ENCODE measurements at places on chromosomes 12 and 14.

GRCh38 chr14:96410119-96410518 lies 18.2 kb downstream of the AK7 start:
- DNase-seq = no peak

DNA sequence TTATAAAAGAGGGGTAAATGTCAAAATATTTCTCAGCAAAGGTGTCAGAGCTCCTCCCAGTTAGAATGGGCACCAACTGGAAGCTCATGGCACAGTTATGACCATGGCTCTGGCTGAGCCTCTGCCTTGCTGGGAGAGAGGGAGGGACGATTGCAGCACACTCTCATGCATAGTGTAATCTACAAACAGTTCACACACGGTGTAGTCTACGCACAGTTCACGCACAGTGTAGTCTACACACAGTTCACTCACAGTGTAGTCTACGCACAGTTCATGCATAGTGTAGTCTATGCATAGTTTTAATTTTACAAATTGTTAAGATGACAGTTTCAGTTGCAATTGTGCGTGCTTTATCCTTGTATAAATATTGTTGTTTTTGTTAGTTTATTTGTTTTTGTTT lies 1474.6 kb upstream of the TMEM132C start:
- DNase-seq = no peak

- DNase-seq = no peak
Measured at GRCh38 chr12:109709401-109709991, 4.1 kb upstream of the FAM222A start.

GRCh38 chr12:119840582-119840981 lies 36.5 kb downstream of the CIT start:
- no peak for DNase-seq

DNA sequence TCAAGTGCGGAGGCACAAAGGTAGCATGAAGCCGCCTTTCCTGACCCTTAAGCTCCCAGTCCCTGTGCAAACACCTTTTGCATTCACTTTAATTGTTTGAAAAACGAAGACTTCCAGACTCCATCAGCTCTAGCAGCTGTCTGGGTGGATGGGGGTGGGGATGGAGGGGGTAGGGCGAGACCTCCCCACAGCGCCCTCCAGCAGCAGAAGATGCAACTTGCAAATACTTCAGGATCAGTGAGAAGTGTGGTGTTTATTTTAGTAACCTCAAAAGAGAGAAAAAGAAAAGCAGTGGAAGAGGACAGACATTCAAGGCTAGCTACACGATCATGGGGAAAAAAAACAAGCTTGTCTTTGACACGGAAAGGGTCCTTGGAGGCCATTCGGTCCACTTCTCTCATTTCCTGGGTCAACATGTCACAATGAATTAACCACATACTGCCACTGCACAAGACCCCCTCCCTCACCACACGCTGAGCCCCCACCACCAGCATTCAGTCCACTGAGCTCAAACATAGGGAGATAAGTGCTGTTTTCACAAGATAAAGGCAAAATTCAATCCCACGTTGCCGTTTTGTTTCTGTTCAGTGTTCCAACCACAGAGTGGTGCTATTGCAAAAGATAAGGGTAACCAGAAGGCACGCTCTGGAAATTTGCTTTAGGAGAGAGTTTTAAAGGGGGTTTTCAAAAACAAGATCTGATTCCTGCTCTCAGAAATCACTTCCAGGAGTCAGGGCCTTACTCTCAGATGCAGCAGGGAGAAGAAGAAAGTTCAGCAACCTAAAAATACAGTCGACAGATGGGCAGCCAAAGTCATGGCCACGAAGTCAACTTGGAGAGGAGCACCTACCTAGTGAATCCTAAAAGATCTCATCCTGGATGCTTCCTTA lies 3.3 kb upstream of the NTF3 start:
- no peak for DNase-seq

- DNase-seq = no peak
Measured at GRCh38 chr12:85457016-85457415, 177.0 kb downstream of the ALX1 start.

- no peak for DNase-seq
Measured at GRCh38 chr12:124094733-124095132, 121.7 kb downstream of the ZNF664 start.

GRCh38 chr12:111081600-111081999 lies 161.2 kb upstream of the MYL2 start:
- no peak for DNase-seq

GRCh38 chr14:67607646-67608045 lies 7.6 kb upstream of the PIGH start:
- no peak for DNase-seq

DNA sequence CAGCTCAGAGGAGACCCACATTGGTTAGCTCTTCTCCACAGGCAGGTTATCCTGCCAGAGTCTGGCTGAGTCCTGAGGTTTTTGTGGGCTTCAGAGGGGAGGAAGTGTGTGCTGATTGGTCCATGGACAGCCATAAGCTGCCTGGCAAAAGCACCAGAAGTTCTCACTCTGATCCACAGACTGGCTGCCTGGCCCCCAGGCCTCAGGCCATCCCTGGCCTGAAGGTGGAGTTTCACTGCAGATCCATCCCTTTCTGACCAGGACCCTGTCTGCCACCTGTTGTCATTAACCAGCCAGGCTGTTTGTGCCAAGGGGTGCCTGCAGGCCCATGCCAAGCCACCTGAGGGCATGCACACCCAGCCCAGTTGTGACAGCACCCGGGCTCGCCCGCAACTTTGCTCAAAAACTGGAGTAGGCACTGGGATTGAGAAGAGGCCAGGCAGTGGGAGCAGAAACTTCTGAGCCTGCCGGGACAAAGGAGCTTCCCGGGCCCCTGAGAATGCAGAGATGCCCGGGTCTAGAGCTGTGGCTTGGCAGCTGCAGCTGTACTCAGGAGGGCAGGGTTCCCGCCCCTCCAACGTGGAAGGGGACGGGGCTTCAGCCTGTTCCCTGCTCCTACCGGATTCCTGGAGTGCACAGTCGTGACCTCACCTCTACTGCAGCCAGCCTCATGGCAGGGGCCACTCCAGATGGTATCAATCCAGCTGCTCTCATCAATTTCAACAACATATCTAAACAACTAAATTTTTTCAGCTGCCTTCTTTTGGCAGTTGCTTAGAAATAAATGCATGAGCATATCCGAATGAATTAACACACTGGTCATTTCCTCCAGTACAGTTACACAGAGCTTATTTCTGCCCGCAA lies 1277.3 kb downstream of the SLC16A7 start:
- no peak for DNase-seq

DNA sequence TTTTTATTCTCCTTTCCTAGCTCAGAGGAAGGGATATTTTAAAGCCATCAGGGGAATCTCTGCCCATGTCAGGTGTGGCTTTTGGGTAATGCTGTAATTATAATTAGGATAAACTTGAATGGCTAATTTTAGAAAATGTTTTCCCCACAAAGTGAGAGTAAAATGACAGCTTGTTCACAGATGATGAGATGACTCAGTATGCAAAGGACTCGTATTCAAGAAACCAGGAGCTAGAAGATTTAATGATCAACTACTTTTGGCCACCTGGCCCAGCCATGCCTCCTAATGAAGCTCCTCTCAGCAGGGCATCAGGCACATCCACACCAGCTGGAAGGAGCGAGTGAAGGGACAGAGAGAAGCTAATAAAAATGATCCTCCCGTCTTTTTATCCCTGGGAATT lies 29.0 kb upstream of the PLEKHG7 start:
- DNase-seq = no peak

- peak; percentile 18 for DNase-seq
Measured at GRCh38 chr12:124388679-124389137, 93.8 kb downstream of the RFLNA start.

- no peak for DNase-seq
Measured at GRCh38 chr12:49621651-49622500, 1.5 kb upstream of the PRPF40B start.

GRCh38 chr12:6998715-6999451 lies 19.4 kb downstream of the LPCAT3 start:
- no peak for DNase-seq

DNA sequence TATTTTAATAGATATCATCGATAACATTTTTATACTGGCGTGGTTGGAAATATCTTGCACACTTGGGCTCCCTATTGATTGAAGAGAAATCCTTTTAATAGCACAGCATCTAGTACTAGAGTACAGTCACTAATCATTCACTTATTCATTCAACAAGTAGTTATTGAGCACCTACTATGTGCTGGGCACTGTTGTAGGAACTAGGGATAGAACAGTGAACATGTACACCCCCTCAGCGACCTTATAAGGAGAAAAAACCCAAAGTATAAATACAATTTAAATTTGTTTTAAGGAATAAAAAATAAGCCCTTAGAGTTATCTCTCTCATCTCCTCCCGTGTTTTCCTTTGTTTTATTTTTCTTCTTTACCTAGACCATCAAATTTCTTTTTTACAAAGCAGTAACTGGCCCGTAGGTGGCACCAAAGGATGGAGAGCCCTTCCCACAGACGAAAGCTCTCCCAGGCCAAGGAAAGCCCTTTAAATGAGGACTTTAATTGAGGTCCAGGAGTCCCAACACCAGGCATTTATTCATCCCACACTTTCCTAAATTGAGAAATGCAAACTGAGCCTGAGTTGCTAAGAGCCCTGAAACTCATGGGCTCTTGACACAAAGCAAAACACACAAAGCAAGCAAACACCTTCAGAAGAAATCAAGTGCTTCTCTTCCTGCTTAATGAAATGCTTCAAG lies 29.0 kb downstream of the PEBP1 start:
- no peak for DNase-seq

GRCh38 chr12:113149361-113150150 lies at the start of gene CFAP73:
Gene CFAP73, plus strand, starts transcription at chr12:113149724. Its CDS starts 134 bp downstream, at chr12:113149858.
- DNase-seq = no peak

DNA sequence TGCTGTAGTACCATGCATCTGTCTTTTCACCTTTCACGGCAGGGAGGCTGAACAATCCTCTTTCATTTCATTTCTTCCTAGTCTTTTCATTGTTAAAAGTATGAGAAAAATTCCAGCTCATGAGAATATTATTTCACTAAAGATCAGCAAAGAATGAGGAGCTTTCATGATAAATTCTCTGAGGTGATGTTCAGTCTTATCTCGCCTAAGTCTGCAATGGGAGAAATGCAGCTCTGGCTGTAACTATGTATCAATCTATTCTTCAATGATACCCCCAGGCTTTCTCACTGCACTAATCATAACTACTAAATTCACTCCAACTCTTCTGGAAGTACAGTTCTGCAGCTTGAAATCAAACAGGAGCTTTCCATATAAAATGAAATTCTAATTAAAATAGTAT lies 15.7 kb downstream of the FOXG1 start:
- no peak for DNase-seq

DNA sequence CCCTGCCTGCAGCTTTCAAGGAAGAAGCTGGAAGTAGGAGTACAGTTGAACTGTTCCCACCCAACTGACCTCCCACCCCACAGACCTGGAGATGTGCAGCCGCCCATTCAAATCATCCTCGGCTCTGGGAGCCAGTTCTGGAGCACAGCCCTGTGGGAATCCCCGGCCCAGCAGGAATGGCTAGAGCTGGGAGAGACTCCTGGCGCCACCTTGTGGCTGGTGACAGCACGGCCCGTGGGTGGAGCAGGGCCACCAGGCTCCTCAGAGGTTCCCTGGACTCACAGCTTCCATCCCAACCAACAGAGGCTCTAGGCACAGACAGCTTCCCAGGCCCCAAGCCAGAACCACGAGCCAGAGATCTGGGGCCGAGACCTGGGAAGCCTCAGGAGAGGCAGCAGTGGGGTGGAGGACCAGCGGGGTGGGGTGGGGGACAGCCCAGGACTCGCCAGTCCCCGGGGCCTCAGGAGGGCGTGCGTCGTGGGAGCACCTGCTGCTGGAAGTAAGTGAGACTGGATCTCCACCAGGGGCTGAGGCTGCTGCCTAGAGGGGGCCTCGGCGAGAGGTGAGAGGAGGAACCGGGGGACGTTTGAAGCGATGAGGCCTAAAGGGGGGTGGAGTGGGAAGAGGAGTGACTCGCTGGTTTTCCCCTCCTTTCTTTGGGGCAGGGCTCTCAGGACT lies 43.4 kb downstream of the RNF34 start:
- DNase-seq = peak; percentile 50

GRCh38 chr12:85363382-85364190 lies 83.6 kb downstream of the ALX1 start:
- no peak for DNase-seq

DNA sequence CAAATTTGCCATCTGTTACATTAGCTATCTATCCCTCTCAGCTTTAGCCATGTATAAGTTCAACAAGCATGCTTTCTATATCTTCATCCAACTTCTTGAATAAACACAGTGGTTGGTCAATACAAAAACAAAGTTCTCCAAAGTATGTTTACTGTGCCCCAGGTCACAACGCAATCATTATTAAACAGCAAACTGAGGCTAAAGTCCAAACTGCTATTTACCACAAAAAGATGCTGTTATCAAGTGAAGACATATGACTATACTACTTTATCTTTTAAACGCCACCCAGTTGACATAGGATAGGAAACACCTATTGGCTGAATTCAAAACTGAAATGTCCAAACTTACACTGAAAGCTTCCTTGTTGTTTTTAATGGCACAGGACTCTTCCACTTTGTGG lies 11.7 kb downstream of the ZCCHC8 start:
- DNase-seq = no peak

- no peak for DNase-seq
Measured at GRCh38 chr12:123085730-123086487, 65.0 kb downstream of the PITPNM2 start.

DNA sequence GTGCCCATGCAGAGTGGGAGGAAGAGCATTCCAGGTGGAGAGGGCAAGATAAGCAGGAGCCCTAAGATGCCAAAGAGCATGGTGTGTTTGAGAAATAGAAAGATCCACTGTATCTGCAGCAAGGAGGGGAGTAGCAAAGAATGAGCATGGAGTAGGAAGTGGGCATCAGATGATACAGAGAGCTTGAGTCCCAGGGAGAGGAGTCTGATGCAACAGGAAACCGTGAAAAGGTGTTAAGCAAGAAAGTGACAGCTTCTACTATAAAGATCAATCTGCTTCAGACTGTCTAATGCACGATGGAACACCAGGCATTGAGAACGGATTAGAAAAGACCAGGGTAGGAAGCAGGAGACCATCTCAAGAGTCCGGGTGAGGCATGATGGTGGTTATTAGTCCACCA lies 12.3 kb upstream of the GPRC5D start:
- no peak for DNase-seq

DNA sequence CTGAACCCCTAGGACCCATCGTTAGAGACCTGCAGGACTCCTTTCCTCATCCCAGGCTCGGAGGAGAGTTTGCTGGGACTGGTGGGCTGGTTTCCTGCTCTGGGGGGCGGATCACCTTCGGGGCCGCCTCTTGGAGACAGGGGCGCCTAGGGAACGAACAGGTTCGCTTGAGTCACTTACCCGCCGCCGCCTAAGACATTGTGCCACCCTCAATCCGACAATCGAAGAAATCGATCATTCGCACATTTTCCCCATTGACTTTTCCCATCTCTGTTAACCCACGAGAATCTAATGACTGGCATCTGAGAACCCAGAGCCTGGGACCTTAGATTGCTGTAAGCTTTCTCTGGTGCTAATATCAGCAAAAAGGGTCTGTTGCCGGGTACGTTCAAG lies 322 bp downstream of the SLC39A9 start:
- DNase-seq = no peak

GRCh38 chr12:98559666-98560065 lies 33.8 kb upstream of the SLC25A3 start:
- DNase-seq = no peak

- DNase-seq = no peak
Measured at GRCh38 chr14:101635749-101636560, 74.7 kb downstream of the DIO3 start.
